Right renal pelvis (tissue), 4 donors: ENCODE measurements at places on chromosomes 6 and 20.

- no peak for DNase-seq
Observed at GRCh38 chr6:47375426-47375825, 65.7 kb upstream of the TNFRSF21 start.

DNA sequence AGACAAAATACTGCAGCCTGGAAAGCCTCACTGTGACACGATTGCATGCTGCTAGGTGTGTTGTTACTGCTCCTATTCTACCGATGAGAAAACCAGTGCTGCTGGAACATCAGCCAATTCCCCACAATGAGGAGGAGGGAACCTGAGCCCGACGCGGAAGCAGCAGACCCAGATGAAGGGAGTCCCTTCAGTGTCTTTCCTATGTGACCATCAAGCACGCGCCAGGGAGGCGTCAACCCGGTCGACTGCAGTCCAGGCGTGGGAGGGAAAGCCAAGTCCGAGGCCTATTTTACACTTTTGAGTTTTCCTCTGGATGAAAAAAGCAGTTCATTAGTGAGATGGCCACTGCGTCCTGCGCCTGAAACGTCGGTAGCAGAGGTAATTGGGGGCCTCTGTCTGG, 63.3 kb downstream of the STK35 start:
- no peak for DNase-seq

GRCh38 chr6:41161851-41162552, 914 bp downstream of the TREM2 start:
- DNase-seq, result no peak

DNA sequence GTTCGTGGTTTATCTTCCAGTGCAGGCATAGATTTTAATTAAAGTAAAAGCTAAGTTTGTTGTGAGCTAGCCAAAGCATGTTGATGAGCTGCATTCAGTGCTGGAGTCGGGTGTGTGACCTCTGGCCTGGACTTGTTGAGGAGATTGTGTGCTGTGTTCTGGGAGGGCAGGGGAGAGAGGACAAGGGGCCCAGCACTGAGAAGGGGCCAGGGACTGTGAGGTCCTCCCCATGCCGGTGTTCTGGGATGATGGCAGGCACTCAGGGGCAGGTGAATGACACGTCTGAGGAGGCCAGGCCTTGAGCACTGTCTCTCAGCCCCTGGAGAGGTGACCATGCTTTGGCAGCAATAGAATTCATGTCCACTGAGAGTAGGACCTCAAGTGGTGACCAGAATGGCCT, 97.9 kb downstream of the FOXF2 start:
- DNase-seq, result no peak
